ENCODE measurements at places on chromosomes 13 and 19. TPM values are rescaled to one million over a fixed set of nuclear protein-coding genes. Genes with fewer than 3 reads are reported as not detected.

Gene TJP3
- not detected for total RNA-seq

DNA sequence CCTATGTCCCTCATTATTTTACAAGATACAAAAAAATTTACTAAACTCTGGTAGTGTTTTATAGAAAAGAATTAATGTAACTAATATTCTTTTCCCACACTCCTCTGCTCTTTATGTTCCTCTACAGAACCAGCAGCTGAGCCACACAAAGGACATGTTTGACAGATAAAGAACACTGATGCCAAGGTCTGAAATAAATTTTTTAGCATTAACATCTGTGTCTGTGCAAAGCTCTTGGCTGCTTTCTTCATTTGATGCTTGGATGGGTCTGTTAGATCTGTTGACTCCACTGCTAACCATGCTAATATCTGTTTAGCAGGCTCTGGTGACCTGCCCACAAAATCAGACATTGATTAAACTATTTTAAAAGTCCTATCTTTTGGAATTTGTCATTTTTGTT is 2363.8 kb downstream of the PCDH9 start:
- no peak for DNase-seq

Gene PTPRH
- 0.34 TPM for total RNA-seq

DNA sequence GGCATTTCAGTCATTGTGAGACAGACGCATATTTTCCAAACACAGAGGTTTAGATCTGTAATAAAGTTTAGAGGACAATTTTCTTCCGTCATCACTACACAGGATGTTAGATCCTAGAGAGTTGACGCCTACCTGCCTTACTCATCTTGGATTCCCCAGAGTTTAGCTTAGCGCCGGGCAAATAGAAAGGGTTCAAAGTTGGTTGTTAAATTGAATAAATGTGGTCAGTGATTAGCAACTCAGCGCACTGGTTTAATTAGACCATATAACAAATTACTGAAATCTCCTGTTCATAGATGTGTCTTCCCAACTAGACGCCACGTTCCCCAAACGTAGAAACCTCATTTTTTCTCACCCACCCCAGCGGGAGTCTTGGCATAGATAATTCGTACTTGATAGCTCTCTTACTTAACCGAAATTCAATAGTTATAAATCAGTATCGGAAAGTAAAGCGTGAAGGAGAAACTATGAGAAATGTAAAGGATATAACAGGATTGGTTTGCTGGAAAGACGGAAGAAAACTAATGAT is 726 bp upstream of the UFM1 start:
- DNase-seq = no peak

- no peak for DNase-seq
These were observed 16.8 kb downstream of the MPND start for GRCh38 chr19:4360081-4360569.

Gene MBD3L3
- total RNA-seq = not detected

DNA sequence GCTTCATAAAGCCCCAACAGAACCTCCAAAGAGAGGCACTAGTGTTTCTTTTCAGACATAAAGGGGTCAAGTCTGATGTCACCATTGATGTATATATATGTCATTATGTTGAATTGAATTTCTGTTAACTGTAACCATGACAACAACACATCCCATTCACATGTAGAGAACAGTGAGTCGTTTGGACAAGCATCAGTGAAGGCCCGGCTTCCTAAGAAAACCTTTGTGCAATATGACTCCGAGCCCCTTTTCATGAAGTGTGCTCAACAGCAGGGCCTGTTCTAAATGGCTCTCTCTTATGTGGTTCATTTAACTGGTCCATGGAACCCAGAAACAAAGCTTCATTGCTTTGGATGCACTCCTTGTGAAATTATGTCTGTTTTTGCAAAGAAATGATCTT is 67.2 kb upstream of the UBL3 start:
- no peak for DNase-seq

Gene ZNF331
- total RNA-seq = 30.3 TPM

Gene DPF1
- not detected for total RNA-seq

DNA sequence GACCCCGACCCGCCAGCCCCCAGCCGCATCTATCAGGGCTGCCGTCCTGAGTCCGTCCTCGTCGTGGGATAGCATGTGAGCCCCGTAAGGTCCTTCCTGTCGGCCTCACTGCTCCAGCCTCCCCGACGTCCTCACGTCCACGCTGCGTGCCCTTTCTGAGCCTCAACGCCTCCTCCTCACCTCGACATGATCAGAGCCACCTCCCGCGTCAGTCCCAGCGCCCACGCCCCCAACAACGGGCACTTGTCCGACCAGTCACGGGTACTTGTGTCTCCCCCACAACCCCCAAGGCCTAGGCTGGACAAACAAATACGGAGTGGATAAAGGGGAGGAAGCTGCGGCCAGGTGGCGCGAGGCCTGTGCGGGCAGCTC is 665 bp downstream of the ZNF497 start:
- peak; percentile 58 for DNase-seq

DNA sequence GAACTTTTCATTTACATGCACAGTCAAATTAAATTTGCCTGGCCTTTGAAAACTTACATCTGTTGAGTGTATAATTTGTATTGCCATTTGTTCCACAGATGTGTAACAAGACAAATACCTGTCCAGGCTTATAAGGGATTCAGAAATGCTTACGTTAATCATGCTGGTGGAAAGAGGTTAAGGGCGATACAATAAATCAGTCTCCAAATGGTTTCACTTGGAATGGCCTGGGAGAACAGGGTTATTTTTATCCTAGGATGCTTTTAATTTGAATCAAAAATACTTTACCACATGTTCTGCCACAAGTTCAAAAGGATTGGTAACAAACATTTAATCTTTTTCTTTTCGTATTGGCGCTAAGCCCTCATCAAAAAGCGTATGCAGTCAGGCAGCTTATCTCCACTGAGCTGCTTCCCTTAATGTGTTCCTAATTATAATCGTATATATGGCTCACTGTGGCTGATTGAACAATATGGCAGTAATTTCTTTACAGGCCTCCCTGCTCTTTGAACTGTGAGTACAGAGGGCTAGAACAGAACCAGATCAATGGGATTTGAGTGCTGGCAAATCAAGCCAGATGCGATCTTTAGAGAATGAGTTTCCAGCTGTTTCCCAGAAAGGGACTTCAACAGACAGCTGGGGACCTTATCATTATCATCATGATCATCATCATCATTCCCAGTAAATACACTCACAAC is 425.7 kb downstream of the SPRY2 start:
- no peak for DNase-seq

Data from right cardiac atrium (tissue), 5 donors.